NCI-H748 treated with DMSO at 0.1 percent for 48 hours (cell line): ENCODE measurements at places on chromosomes 13 and 19.

DNA sequence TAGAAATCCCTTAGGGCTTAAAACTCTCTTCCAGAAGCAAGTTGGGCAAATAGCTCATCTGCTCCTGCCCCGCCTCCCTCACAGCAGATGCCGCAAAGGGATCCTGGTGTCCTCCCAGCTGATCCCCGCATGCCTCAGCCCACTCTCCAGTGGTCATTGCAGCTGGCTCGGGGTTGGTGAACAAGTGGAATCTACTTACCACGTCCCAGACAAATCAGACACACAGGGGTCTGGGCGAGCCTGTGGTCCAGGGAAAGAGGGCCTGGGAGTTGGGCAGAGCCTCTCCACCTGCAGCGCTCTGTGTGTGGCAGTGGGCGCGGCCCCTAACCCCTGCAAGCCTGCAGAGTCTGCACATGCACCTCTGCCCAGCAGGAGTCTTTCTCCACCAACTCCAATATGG lies 10.8 kb upstream of the C19orf33 start:
- DNase-seq: no peak

DNA sequence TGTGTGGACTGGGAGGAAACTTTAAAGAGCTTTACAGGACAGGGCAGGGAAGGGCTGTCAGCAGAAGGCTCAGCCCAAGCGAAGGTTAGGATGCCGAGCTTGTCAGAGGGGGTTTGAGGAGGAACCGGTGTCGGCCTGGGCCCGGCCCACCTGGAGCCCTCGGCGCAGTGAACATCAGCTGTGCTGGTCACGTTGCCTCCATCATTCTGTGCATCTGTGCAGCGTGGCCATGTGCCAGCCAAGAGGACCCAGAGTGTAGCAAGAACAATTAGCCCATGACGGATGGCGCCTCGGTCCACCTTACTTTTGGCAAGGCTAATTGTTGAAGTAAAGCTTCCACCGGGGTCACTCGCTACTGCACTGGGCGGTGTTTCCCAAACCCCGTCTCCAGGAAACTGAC lies 161.4 kb downstream of the PTPRS start:
- no peak for DNase-seq

- no peak for DNase-seq
These were observed 62.6 kb downstream of the LATS2 start for GRCh38 chr13:20998649-20999415.

- peak; percentile 90 for DNase-seq
These were observed at the start of gene ZNF682 for GRCh38 chr19:20039203-20039723. Gene ZNF682, minus strand, starts transcription at chr19:20039505. Its CDS starts 160 bp downstream, at chr19:20039345.

DNA sequence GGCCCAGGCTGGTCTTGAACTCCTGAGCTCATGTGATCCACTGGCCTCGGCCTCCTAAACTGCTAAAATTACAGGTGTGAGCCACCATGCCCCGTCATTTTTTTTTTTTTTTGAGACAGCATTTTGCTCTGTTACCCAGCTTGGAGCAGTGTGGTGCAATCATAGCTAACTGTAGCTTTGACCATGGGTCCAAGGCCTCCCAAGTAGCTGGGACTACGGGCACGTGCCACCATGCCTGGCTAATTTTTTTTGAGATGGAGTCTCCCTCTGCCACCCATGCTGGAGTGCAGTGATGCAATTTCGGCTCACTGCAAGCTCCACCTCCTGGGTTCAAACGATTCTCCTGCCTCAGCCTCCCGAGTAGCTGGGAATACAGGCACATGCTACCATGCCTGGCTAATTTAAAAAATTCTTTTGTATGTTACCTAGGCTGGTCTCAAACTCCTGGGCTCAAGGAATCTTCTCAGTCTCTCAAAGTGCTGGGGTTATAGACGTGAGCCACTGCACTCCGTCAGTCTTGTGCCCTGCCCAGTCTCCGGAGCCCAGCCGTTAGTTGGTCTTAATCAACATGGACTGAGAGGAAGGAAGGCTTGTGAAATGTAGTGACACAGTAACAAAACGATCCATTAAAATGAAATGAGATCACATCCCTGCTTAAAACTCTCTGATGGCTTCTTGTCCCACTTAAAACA lies 1.4 kb upstream of the LRG1 start:
- DNase-seq: no peak

DNA sequence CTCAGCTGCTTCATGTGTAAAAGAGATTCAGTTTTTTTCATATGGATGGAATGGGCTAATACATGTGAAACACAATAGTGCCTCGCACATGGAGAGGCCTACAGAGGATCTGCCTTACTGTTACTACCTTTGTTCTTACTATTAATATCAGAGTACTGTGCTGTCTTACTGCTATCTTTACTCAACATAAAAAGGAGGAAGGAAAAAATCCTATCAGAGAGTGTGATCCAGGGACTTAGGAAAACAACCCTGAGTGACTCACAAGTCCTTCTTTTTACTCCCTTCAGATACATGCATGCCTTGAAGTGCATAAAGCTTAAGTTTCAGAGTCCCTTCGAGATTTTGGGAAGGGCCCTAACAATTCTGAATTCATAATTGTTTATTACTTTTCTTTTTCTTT lies 136.8 kb downstream of the TBC1D4 start:
- no peak for DNase-seq

DNA sequence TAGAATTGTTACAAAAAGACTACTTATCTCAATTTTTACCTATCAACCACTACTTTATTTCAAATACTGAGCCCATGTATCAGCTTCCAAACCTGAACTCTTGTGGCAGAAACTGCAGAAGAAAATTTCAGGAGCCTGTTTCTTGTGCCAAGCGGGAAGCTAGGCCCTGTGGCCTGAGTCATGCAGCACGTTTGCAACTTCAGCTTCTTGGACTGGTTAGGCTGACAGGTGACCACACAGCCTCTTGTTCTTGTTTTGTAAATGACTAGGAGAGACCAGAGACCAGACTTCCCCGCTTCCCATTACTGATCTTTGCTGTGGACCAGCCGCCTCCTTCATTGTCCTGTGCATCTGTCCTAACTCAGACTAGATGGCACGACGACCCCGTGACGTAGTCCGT lies 3.4 kb upstream of the LAMP1 start:
- DNase-seq: no peak

GRCh38 chr13:34344816-34345215 lies 526.9 kb downstream of the RFC3 start:
- no peak for DNase-seq

DNA sequence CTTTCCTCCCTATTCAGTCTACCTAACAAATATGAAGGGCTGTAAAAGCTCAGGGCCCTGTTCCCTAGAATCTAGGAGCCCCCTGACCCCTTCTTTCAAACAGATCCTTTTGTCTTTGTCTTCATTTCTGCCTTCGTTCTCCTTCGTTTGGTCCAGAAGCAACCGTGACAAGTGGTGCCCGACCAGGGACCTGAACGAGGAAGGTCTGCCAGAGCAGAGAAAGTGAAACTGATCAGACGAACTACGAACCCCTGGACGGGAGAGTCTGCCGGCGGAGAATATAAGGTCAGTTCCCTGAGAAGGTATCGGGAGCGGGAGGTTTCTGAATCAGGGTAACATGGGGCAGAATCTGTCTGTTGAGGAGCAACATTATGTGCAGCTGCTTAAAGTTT lies 751 bp downstream of the ERVK3-1 start:
- DNase-seq: no peak

DNA sequence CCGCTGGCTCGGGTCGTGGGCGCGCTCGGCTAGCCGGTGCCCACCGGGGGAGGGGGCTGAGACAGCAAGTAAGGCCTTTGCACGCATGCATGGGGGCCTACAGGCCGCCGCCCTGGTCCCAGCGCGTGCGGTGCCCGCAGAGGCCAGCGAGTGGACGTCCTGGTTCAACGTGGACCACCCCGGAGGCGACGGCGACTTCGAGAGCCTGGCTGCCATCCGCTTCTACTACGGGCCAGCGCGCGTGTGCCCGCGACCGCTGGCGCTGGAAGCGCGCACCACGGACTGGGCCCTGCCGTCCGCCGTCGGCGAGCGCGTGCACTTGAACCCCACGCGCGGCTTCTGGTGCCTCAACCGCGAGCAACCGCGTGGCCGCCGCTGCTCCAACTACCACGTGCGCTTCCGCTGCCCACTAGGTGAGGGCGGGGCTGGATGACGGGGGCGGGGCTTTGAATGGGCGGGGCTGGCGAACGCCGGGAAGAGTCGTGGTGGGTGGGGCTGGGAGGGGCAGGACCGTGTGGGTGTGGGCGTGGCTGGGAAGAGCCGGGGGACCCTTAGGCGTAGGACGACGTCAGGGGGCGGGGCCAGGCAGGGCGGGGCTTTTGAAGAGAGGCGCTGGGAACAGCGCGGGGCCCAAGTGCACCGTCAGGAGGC lies 2.1 kb downstream of the CILP2 start:
- DNase-seq: no peak

DNA sequence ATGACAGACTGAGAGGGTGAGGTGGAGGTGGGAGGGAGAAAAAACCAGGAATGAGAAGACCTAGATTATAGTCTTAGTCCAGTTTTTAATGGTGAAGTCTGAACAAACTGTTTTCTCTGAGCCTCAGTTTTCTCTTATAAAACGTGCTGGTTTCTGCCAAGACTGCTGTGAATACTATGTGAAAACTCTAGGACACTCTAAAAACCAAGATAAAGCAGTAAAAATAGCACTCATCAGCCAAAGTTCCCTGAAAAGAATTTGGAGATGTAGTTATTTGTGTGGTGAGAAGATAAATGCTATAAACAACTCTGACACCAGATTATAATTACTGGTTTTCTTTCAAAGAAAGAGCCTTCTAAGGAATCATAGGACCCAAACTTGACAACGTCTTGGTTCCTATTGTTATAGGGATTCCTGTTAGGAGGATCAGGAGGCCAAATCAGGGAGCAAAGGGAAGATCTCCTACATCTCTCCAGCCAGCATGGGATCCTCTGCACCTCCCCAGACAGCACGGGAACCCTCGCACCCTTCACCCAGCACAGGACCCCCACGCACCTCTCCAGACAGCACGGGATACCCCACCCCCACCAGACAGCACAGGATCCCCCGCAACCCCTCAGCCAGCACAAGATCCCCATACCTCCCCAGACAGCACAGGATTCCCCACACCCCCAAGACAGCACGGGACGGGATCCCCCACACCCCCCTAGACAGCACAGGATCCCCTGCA lies 130.2 kb downstream of the MIPEP start:
- DNase-seq: no peak

GRCh38 chr13:75691183-75691582 lies 55.1 kb downstream of the LMO7 start:
- no peak for DNase-seq

GRCh38 chr13:95833719-95834118 lies 156.8 kb downstream of the DNAJC3 start:
- DNase-seq: no peak

- DNase-seq: no peak
These were observed 18.6 kb downstream of the C19orf12 start for GRCh38 chr19:29696565-29696846.

DNA sequence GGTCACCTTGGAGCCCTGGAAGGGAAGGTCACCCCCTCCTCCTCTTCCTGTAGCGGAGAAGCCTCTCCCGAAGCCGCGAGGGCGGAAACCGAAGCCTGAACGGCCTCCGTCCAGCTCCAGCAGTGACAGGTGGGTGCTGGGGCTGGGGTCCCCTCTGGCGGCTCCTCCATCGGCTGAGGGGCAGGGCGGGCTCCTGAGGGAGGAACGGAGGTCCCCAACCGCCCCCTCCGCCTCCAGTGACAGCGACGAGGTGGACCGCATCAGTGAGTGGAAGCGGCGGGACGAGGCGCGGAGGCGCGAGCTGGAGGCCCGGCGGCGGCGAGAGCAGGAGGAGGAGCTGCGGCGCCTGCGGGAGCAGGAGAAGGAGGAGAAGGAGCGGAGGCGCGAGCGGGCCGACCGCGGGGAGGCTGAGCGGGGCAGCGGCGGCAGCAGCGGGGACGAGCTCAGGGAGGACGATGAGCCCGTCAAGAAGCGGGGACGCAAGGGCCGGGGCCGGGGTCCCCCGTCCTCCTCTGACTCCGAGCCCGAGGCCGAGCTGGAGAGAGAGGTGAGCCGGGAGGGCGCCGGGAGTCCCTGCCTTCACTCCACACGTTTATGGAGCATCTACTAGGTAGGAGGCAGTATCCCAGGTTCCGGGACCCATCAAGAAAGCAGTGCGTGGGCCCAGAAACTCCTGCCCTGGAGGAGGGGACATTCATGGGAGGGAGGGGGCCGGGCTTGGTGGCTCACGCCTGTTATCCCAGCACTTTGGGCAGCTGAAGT lies 22.0 kb downstream of the HDGFL2 start:
- DNase-seq: no peak

DNA sequence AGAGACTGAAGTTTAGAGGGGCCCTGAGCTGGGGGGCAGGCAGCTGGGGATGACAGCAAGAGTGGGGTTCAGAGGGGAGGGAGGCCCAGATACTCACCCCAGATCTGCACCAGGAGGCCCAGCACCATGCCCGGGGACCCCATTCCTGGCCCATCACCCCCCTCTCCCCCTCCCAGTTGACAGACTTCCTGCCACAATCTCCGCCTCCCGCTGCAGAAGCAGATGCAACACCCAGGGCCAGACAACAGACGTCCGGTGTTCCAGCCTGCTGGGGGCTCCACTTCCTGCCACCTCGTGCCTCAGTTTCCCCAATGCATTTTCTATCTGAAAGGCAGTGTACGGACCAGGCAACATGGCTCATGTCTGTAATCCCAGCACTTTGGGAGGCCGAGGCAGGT lies at the start of gene TMIGD2:
Gene TMIGD2, minus strand, starts transcription at position 147 of the 398 bp plus-strand sequence. Its CDS starts 4 bp downstream, at position 143.
- no peak for DNase-seq

- DNase-seq: no peak
These were observed 57.9 kb upstream of the C1QTNF9 start for GRCh38 chr13:24251525-24251924.

DNA sequence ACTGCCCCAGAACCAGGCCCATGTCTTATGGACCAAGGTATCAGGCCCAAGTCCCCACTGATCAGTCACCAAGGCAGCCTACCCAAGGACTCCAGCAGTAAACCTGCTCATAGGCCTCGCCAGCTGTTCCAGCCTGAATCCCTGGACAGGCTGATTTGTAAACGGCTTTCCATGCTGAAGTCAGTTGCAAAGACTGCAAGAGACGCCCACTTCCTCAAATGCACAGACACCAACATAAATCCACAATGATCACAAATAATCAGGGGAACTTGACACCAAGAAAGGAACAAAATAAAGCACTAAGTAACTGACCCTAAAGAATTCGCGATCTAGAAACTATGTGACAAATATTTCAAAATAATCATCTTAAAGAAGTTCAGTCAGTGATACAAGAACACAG lies 75.2 kb downstream of the RXFP2 start:
- no peak for DNase-seq

GRCh38 chr13:75302071-75302698 lies 179.8 kb downstream of the TBC1D4 start:
- no peak for DNase-seq

DNA sequence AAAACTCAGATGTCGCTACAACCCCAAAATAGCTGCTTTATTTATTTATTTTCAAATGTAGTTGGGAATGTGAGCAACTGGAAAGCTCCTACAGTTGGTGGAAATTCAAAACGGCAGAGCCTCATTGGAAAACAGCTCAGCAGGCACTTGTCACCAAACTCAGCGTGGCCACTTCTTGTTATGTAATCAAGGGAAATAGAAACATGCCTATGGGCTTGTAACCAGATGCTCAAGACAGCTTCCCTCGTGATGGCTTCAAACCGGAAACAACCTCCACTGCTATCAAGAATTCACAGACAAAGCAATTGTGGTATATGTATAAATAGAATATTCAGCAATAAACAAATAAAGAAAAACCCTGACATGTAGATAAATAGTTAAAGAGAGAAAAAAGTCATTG lies 627.8 kb upstream of the SLC10A2 start:
- no peak for DNase-seq
